GM12878 (cell line): ENCODE measurements at places on chromosomes 2 and 18. TPM values are rescaled to one million over a fixed set of nuclear protein-coding genes. Genes with fewer than 3 reads are reported as not detected.

DNA sequence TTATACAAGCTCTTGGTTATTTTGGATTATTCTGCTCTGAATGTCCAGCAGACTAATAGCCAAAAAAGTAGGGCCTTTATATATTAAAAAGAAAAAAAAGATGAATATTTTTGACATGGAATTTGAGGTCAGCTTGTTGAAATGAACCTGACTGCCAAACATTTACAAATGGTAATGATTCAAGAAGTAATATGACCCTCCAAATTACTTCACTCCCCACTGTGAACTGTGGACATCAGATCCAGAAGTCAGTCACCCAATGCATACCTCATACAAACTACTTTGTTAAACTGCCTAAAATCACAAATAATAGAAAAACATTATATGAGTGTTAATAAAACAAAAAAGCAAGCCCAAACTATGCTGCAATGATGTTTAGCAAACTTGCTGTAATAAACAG is 10.0 kb downstream of the EPG5 start:
- no peak for DNase-seq

HOXD9 gene
- not detected in 2 replicates for polyA plus RNA-seq

DNA sequence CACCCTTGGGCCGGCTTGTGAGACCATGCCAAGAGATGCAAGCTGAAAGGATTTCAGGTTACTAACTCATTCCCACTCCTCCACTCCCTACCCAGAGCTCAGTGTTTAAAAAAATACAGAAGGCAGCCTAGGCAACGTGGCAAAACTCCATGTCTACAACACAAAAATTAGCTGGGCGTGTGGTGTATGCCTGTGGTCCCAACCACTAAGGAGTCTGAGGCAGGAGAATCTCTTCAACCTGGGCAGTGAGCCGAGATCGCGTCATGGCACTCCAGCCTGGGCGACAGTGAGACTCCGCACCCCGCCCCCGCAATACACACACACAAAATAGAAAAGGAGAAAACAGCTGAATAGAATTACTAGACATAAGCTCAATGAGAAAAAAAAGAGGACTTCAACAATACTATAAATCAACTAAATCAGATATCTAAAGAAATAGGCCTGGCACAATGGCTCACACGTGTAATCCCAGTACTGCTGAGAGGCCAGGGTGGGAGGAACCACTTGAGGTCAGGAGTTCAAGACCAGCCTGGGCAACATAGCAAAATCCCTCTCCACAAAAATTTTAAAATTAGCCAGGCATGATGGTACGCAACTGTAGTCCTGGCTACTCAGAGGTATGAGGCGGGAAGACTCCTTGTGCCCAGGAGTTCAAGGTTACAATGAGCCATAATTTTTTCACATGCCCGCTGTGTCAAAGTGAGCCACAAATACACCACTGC is 10.1 kb downstream of the IWS1 start:
- no peak for DNase-seq

HOXD12 gene
- polyA plus RNA-seq, result not detected in 2 replicates

GRCh38 chr2:102141011-102141943 is 1.3 kb upstream of the IL1R1 start:
- DNase-seq, result no peak

DNA sequence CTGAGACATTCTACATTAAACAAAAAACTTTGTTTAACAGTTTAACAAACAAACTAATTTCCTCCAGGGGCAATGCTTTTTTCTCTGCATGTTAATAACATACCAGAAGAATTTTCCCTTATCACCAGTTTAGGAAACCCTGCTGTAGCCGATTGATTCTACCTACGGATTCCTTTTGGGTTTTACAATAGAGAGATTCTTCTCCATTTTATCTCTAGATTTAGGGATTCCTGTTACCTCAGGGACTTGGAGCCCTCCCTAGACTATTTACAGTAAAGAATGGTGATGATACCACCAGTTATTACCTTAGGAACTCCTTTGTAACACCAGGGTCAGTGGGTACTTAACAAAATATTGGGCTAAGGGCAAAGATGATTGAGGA is 5.3 kb upstream of the ERICH2 start:
- DNase-seq, result no peak

GRCh38 chr2:166627893-166628292 is 133.8 kb upstream of the SCN7A start:
- no peak for DNase-seq

GRCh38 chr2:136204971-136205370 is 87.0 kb upstream of the CXCR4 start:
- DNase-seq, result no peak

DNA sequence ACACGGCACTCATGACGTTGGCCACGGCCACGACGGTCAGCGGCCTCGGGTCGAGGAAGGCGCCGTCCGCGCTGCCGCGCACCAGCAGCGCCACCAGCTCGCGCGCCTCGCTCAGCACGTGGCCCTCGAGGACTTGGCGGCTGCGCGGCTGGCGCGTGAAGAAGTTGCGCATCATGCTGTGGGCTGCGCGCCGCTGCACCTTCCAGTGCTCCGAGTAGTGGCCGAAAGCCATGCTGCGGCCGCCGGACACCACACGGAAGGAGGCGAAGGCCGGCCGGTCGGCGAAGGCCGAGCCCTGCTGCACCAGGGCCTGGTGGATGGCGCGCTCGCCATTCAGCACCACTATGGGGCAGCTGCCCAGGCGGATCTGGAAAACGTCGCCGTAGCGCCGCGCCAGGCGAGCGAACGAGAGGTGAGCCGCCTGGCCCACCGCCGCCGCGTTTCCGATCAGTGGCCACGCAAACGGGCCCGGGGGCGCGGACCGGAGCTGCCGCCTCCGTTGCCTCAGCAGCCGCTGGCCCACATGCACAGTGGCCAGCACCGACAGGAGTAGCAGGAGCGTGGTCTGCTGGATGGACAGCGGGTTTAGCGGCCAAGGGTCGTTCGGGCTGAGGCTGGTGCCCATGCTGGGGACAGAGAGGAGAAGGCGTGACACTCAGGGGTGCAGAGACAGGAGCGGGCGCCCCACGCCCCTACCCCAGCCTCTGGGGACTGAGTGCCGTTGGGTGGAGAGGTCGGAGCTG is 1.0 kb downstream of the CYP1B1 start:
- DNase-seq, result no peak

- DNase-seq, result no peak
Measured at GRCh38 chr18:2459886-2460285, 111.4 kb downstream of the METTL4 start.

DNA sequence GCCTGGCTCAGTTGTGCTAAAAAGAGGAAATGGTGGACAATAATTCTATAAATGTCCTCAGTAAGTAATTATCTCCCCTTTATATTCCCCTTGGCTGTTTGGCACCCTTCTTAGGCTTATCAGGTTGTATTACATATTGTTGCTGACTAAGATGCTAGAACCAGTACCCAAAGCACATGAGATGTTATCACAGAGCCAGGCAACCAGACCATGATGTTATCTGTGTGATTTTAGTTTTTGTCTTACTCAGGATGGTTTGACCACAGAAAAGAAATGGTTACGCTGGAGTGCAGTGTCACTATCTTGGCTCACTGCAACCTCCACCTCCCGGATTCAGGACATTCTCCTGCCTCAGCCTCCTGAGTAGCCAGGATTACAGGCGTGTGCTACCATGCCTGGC is 15.2 kb downstream of the R3HDM1 start:
- DNase-seq, result no peak

ASNSD1 gene
- 82.1 and 85.5 TPM in 2 replicates for polyA plus RNA-seq

- no peak for DNase-seq
Measured at GRCh38 chr2:67448648-67449047, 51.5 kb downstream of the ETAA1 start.

DNA sequence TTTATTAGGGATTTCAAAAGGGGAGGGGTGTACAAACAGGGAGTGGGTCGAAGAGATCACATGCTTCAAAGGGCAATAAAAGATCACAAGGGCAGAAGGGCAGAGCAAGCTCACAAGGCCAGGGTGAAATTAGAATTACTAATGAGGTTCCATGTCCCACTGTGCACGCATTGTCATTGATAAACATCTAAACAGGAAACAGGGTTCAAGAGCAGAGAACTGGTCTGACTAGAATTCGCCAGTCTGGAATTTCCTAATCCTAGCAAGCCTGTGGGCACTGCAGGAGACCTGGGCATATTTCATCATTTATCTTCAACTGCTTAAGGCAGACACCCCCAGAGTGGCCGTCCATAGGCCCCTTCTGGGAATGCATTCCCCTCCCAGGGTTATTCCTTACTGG is 408.2 kb downstream of the ZNF804A start:
- DNase-seq, result no peak
